ENCODE measurements at places on chromosomes 11 and 22.

- DNase-seq: no peak
Observed at GRCh38 chr11:126139111-126140091, 72.0 kb downstream of the RPUSD4 start.

DNA sequence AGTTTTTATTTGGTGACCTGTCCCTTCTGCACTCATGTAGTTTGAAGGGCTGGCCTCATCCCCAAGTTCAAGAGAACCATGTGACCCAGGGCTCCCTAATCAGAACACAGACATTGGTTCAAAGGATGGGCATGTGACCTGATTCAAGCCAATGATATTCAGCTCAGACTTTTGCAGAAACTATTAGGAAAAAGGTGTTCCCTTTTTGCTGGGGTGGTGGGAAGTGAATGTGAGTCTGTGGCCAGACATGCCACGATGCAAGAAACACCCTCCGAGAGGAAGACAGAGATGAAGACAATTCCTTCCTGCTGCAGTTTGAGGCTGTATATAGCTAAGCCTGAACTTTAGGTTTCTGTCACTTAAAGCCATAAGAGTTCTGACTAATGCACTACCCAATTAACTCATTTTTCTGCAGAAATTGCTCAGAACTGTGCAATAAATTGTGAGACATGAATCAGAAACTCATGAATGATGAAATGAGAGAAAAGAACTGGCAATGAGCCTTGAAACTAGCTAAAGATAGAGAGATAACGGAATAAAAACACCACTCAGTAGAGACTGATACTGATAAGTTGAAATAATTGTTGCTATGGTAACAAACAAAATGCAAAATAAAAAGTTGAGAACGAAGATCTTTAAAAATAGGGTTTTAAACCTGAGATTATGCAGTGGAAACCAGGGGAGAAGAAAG lies 9.2 kb upstream of the MAPK1 start:
- DNase-seq: no peak

GRCh38 chr11:121439337-121439736 lies 12.8 kb upstream of the SORL1 start:
- no peak for DNase-seq

- DNase-seq: no peak
Observed at GRCh38 chr11:34558211-34558610, 44.6 kb upstream of the ELF5 start.

DNA sequence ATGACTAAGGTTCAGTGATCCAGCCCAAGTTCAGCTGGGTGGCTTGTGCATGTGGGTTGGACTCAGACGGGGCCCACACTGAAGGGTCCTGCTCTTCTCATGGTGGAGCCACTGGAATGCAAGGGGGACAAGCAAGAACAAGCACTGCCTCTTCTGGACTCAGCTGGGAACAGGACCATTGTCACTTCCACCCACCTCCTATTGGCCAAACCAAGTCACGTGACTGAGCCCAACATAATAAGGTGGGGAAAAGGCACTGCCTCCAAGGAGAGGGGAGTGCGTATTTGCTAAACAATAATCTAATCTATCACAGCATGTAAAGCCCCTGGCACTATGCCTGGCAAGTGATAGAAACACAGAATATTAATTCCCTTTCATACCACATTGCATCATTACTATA lies 87.1 kb downstream of the CHST1 start:
- DNase-seq: no peak

- no peak for DNase-seq
Observed at GRCh38 chr11:77069336-77069968, 2.7 kb downstream of the CAPN5 start.

DNA sequence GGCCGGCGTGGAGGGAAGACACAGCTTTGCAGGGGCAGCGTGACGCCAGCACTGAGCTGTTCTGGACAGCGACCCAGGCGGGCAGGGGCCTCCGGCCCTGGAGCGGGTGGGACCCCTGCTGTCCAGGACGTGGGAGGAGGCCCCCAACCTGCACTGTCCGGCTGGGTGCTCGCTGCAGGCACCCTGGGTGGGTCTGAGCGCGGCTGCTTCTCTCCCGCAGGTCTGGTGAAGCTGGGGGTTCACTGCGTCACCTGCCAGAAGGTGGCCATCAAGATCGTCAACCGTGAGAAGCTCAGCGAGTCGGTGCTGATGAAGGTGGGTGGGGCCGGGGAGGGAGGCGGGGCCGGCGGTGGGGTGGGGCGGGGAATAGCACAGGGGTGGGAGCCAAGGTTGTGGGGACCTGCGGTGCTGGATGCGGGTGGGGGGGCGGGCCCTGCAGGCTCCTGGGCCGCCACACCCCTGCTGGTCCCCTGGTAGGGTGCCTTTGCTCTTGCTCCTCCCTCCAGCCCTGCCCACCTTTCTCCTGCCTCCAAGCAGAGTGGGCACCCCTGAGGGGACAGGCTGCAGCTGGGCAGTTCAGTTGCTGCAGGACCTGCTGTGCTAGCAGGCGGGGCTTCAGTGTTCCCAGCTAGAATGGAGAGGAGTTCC lies 46.2 kb downstream of the BRSK2 start:
- DNase-seq: no peak

DNA sequence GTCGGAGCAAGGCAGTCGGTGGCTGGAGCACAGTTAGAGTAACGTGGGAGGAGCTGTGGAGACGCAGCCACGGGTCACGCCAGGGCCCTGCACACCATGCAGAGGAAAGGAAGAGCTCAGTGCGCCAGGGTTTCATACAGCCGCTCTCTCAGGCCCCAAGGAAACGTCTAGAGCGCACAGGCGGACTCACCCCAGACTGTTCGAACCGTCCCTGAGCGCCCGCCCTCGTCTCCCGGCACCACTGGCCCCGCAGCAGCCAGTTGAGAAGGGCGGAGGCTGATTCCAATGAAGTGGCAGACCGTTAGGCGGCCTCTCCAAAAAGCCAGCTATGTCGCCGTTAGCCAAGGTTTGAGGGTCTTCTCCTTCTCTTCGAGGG lies 483 bp upstream of the HYLS1 start:
- no peak for DNase-seq

- no peak for DNase-seq
Observed at GRCh38 chr11:33005175-33005574, 10.5 kb upstream of the DEPDC7 start.

DNA sequence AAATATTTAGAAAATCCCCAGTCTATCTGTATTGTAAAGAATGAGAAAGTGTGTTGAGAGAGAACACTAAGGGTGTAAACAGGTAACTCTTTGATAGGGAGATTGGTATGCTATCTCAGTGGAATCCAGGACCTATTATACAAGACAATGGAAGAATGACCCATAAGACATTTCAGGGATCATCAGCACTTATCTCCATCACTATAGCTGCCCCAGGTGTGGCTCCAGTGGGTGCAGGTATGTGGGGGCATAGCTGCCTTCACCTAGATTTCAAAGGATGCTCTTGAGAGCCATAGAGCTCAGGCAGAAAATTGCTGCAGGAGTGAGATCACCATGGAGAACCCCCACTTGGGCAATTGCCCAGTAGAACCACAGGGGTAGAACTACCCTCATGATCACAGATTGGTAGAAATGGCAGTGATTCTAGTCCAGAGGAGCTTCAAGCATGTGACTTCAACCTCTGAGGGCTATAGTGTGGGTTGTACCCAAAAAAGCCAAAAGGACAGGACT lies 252.3 kb upstream of the TBCEL start:
- DNase-seq: no peak

DNA sequence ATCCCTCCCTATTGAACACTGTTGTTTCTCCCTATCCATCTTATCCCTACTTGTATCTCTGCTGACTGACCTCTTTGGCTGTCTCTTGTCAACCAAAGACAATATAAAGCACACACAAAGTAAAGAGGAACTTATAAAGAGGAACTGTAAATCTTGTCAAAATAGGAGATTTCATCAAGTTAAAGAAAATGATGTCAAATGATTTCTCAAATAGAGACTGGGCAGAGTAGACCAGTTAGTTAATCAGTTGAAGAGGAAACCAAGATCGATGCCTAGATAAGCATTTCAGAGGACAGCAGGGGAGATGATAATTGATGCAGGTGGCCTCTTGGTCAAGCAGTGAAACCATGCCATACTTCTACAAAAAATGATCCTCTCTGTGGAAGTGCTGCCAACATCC lies 22.7 kb downstream of the KCNQ1OT1 start:
- DNase-seq: no peak

GRCh38 chr11:34501500-34501899 lies 12.1 kb downstream of the ELF5 start:
- no peak for DNase-seq

DNA sequence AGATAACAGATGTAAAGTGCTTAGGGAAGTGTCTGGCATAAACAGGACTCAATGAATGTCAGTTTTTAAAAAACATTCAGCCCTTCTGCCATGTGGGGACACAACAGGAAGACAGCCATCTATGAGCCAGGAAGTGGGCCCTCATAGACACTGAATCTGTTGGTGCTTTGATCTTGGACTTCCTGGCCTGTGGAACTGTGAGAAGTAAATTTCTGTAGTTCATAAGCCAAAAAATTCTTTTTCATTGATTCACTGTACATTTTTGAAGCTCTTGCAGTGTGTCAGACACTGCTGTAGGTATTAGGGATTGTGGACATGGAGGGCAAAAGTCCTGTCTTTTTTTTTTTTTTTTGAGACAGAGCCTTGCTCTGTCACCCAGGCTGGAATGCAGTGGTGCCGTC lies 188.6 kb downstream of the HIPK3 start:
- no peak for DNase-seq

DNA sequence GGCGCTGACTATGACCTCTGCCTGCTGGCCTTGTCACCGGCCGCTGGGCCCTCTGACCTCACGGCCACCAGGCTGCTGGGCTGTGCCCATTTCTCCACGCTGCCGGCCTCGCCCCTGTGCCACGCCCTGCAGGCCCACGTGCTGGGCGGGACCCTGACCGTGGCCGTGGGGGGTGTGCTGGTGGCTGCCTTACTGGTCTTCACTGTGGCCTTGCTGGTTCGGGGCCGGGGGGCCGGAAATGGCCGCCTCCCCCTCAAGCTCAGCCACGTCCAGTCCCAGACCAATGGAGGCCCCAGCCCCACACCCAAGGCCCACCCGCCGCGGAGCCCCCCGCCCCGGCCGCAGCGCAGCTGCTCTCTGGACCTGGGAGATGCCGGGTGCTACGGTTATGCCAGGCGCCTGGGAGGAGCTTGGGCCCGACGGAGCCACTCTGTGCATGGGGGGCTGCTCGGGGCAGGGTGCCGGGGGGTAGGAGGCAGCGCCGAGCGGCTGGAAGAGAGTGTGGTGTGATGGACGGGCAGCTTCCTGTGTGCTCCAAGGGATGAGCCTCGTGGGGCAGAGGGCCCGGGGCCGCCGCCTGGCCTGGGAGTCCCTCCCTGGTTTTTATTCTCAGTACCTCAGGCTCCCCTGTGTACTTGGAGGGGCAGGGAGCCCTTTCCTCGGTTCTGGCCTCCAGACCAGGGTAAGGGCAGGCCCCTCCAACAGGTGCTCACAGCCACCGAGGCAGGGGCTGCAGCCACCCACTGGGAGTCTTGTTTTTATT lies 3.0 kb downstream of the LRFN4 start:
- DNase-seq: no peak

GRCh38 chr11:110878513-110878912 lies 166.3 kb upstream of the ARHGAP20 start:
- DNase-seq: no peak

- DNase-seq: peak; percentile 34
Observed at GRCh38 chr11:120547811-120548681, 36.5 kb downstream of the GRIK4 start.

DNA sequence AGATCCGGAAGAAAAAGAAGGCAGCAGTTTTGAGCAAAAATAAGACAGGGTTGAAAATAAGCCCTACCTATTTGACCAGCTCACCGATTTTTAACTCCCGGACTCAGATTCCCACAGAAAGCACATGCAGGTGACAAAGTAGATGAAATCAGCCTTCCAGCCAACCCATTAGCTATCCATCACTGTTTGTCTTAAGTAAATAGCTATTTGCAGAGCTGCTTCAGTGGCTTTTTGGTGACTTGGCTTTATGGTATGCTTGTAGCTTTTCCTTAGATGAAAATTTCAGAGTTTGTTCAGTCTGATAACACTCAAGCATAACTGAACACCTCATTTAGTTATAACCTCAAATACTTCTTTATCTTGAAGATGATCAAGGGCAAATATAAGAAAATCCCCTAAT lies 192.6 kb downstream of the HIPK3 start:
- DNase-seq: no peak

- DNase-seq: no peak
Observed at GRCh38 chr11:110968348-110969062, 256.3 kb upstream of the ARHGAP20 start.

- DNase-seq: no peak
Observed at GRCh38 chr22:26828311-26828710, 170.9 kb downstream of the MIAT start.

DNA sequence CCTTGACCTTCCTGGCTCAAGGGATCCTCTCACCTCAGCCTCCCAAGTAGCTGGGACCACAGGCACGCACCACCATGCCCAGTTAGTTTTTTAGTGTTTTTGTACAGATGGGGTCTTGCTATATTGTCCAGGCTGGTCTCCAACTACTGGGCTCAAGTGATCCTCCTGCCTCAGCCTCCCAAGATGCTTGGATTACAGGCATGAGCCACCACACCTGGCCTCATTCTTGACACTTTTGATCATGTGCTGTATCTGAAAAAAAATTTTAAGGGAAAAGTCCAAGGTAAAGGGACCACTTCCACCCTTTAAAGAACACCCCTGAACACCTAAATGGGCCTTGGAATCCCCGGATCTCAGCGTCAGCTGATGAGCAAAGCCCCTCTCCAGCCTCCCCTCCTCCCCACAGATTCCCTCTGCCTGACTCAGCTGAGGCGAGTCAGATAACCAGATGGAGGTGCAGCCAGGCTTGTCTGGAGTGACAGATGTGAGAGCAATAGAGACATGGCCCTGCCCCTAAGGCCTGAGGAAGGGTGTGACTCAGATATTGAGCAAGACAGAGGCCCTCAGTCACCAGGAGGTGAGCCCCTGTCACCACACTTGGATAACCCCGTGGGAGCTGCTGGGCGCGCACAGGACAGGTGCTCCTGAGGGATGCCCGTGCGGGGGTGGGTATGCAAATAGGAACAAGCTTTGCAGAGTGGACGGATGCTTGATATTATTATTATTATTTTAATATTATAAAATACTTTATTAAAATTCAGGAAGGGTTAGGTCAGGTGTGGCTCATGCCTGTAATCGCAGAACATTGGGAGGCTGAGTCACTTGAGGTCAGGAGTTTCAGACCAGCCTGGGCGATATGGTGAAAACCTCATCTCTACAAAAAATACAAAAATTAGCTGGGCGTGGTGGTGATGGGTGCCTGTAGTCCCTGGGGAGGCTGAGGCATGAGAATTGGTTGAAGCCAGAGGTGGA lies 5.0 kb upstream of the CCDC88B start:
- DNase-seq: no peak

- no peak for DNase-seq
Observed at GRCh38 chr11:1637628-1638027, 8.1 kb downstream of the KRTAP5-5 start.

GRCh38 chr11:1158681-1159487 lies 1.1 kb downstream of the MUC5AC start:
- DNase-seq: no peak

- DNase-seq: no peak
Observed at GRCh38 chr11:1532606-1533341, 39.3 kb downstream of the DUSP8 start.

- DNase-seq: no peak
Observed at GRCh38 chr22:46569055-46569847, 31.8 kb upstream of the CELSR1 start.

- no peak for DNase-seq
Observed at GRCh38 chr11:73265278-73265810, 6.8 kb upstream of the P2RY6 start.

Data from nucleus accumbens (tissue), 56 donors.